ENCODE measurements at places on chromosomes 7 and 10.

- DNase-seq: no peak
These were observed 82.8 kb upstream of the CPXM2 start for GRCh38 chr10:123974406-123974805.

GRCh38 chr10:117968354-117969182 is 78.2 kb downstream of the RAB11FIP2 start:
- DNase-seq: no peak

GRCh38 chr7:5428478-5429252 is 5.0 kb upstream of the TNRC18 start:
- DNase-seq: no peak

DNA sequence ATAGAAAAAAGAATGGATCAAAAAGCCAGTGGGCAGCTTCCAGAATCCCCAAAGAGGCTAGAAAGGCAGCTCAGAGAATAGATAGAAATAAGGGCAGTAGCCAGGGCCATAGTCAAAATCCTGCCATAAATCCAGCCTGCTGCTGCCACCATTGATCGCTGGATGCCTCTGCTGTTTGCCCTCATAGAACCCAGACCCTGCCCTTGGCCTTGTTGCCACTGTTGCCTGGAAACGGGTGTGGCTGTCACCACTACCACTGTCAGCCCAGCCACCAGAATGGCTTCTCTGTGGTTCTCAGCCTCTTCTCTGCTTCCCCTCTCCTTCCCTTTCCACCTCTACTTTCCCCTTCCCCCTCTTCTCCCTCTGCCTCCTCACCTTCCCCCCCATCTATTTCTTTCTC is 57.8 kb downstream of the HHEX start:
- DNase-seq: no peak

- DNase-seq: no peak
These were observed 361.1 kb downstream of the GLRX3 start for GRCh38 chr10:130497056-130498010.

GRCh38 chr7:2774935-2775334 is 69.2 kb downstream of the GNA12 start:
- DNase-seq: no peak

- DNase-seq: no peak
These were observed 115.6 kb downstream of the CDH23 start for GRCh38 chr10:71512312-71512711.

GRCh38 chr10:127207081-127207480 is 10.7 kb upstream of the INSYN2A start:
- DNase-seq: no peak

GRCh38 chr10:49534670-49535381 is 4.1 kb downstream of the ERCC6 start:
- DNase-seq: no peak

GRCh38 chr10:98424295-98425254 is 9.6 kb upstream of the PYROXD2 start:
- no peak for DNase-seq

- no peak for DNase-seq
These were observed 191.9 kb downstream of the CDK14 start for GRCh38 chr7:90788052-90788451.

DNA sequence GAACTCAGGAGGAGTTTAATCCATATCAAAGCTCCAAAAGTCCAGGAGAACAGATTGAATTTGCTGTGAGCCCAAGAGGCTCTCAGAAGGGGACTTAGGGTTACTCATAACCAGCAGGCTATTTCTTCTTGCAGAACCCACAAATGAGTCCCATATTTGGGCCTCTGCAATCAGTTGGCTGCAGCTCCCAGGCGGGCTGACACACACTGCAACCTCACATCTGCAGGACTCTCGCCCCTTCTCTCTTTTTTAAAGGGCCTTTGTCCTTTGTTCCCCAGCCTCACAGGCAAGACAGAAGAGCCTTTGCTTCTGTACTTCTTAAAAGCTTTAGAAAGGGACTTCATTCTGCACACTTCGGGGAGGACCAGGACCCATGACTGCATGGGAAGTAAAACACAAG is 26.7 kb downstream of the CREB3L2 start:
- DNase-seq: no peak

GRCh38 chr7:132636581-132636980 is 60.3 kb upstream of the PLXNA4 start:
- DNase-seq: no peak

GRCh38 chr7:159108491-159108890 is 36.2 kb downstream of the VIPR2 start:
- DNase-seq: no peak

DNA sequence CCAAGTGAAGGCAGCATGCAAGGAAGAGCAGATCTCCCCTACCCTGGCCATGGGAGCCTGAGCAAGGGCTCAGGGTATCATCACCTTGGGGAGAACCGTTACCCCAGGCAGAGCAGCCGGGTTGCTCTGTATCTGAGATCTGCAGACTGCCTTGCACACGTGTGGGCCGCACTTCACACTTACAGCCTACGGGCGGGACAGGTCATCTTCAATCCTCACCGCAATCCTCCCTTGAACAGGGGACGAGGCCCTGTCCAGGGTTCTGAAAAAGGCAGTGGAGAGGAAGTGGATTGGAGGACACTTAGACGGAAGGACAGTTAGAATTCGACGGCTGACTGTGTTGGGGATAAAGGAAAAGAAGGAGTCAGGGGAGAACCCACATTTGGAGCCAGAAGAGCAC is 51.4 kb downstream of the NPS start:
- no peak for DNase-seq

GRCh38 chr7:107332488-107333269 is 137.2 kb upstream of the GPR22 start:
- DNase-seq: no peak

GRCh38 chr10:34768972-34769330 is 46.1 kb downstream of the PARD3 start:
- no peak for DNase-seq

GRCh38 chr10:47238331-47239095 is 61.5 kb upstream of the GDF10 start:
- DNase-seq: no peak

- no peak for DNase-seq
These were observed 64.4 kb downstream of the SUGCT start for GRCh38 chr7:40199076-40199802.

GRCh38 chr10:124271676-124272075 is 147.0 kb downstream of the OAT start:
- DNase-seq: no peak

DNA sequence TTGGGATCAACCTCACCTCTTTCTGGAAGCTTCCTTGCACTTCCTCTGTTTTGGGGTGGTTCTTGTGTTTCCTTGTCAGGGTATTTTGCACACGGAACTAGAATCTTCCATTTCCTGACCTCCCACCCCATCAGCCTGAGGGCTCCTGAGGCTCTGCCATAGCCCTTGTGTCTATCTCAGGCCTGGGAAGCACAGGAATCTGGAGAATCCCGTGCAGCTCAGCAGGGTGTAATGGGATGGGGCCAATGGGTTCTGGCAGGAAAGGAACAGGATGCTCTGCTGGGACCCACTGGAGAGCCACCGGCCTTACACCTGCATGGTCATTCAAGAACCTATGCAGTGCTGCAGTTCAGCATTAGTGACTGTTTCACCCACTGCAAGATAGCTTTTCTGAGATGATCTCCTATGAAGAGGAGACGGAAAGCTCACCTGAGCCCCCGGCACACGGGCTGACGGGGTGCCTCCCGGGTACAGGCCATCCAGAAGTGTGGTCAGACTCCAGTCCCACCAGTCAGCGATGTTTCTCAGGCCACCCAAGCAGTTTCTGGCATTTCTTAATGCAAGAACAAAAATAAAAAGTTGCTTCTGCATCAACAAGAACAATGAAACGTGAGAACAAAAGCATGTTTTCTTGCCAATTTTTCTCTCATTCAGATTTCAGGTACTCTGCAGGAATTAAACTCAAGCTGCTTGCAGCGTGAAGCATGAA is 133.2 kb downstream of the PKD1L1 start:
- no peak for DNase-seq

DNA sequence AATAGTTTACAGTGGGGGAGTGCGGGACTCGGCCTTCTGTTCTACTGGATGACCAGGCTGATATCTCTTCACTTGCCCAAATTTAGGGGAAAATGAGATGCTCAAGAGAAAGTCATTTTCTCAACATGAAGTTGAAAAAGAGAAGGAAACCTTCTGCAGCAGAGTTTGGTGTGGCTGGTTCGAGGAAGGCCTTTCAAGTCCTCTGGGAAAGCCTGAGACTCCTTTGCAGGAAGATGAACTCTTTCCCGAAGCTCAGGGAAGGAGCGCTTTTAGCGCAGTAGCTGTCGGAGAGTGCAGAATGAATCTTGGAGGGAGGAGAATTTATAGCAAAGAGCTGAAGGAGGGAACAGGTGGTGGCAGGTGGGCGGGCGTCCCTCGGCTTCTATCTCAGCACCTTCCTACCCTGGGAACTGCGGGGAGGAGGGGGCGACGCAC is at the start of gene ATOH7:
ATOH7 (minus strand) TSS at position 297 of the 435 bp plus-strand sequence. CDS start 436 bp downstream, outside the sequence.
- DNase-seq: no peak

GRCh38 chr7:81790686-81791085 is 20.8 kb upstream of the HGF start:
- no peak for DNase-seq

- DNase-seq: no peak
These were observed 502.6 kb upstream of the AUTS2 start for GRCh38 chr7:69095649-69096048.

DNA sequence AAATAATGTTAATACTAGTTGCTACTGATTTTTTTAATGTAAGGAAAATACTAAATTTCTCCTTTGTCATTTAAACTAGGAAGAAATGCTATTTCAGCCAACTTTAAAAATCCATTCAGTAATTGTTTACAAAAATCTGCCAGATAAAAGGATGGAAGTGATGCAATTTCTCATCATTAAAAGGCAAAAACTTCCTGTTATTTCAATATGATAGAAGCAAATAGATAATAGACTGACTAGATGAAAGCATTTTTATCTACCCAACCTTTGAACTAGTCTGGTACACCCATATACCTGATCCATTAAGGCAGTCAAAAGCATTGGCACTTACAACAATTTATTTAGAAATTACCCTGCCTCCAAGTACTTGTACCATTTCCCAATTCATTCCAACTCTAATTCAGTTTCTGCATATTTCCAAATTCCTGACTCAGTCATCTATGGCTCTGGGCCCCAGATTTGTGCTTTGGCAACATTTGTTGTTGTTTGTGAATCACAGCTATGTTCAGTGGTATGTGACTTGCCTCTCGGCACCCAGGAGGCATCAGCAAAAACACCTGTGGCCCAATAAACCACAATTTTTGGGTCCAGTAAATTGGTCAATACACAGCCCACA is 482.6 kb upstream of the SEMA3A start:
- no peak for DNase-seq

DNA sequence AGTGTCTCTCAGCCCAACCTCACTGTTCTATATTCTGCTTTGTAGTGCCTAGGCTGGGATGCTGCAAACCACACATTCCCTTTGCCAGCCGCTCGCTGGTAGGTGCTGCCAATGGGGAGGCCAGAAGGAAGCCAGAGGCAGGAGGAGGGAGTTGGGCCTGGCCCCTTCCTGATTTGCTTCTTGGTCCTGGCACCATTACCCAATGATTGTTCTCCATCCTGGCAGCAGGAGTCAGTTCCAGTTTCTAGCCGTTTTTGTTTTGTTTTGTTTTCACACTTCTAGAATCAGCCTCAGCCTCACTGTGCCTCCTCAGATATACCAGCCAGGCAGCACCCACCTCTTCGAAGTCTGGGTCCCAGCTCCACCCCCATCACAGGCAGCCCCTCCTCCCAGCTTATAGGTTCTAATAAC is 27.4 kb upstream of the LOXL4 start:
- no peak for DNase-seq

GRCh38 chr7:71393661-71394060 is 261.7 kb downstream of the GALNT17 start:
- no peak for DNase-seq

GRCh38 chr7:150717814-150718420 is 1.5 kb downstream of the GIMAP1 start:
- no peak for DNase-seq

DNA sequence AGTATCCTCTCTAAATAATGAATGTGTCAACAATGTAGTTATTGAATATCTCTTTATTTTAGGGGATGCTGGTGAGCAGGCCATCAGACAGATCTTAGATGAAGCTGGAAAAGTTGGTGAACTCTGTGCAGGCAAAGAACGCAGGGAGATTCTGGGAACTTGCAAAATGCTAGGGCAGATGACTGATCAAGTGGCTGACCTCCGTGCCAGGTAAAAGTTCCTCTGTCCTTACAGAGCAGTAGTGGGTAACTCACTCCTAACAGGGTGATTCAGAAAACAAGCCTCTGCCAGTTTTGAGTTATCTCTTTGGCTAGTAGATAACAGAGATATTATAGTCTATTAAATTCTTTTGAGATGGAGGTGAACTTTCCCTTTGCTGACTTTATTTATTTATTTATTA is 67.3 kb downstream of the AP3M1 start:
- no peak for DNase-seq

DNA sequence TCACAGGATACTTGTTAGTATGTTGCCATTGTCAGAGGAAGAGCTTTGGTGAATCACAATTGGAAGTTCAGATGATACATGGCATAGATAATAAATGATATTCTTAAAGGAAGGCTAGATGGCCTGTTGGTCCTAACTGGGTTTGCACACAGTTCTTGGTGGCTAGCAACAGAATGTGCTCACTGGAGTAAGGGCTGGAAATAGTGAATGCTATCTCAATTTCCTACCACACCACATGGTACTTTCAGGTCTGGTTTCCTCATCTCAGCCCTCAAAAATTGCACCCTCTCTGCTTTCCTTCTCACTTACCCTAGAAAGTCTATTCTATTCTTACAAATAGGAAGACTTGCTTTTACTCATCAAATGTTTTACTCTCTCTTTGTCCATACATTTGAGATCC is 622.5 kb downstream of the ANKRD7 start:
- DNase-seq: no peak

DNA sequence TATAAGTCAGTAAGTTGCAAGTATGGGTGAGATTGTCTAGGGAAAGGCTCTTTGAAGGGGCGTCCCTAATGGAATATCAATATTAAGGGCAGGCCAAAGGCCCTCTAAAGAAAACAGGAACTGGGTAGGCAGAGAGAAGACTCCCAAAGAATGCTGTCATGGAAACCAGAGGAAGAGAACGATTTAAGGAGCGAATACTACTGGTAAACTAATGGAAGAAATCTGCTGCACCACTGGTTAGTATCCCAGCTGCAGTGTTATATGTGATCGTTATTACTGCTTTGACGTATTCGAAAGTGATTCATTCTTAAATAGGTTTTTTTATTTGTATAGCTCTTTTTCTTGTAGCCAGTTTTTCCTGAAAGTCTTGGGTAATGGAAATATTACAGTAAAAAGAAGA is 1.3 kb downstream of the CASP2 start:
- DNase-seq: no peak

DNA sequence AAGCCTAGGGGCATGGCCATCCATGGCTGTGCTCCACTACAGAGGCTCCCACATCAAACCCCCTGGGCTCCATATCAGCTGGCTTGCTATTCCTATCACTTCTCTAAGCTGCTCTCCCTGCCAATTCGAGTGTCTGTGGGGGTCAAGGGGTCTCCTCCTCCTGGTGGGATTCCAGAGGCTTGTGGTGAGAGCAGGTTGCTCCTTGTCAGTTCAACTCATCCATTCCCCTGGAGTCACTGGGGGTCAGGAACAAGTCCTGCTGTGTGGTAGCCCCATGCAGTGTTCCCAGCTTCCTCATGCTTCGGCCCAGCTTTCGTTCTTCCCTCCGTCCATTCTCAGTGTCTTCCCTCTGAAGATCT is 86.6 kb upstream of the UNC5B start:
- DNase-seq: no peak
